ENCODE measurements at places on chromosomes 1 and 21.

DNA sequence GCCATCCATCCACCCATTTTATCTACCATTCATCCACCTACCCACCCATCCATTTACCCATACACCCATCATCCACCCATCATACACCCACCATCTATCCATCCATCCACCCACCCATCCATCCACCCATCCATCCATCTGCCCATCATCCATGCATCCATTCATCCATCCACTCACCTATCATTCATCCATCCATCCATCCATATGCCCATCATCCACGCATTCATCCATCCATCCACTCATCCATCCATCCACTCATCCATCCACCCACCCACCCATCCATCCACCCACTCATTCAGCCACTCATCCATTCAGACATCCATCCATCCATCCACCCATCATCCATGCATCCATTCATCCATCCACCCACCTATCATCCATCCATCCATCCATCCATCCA, 31.9 kb upstream of the UTS2 start:
- DNase-seq = no peak

GRCh38 chr1:217135569-217135915, 412.3 kb upstream of the ESRRG start:
- DNase-seq = no peak

- no peak for DNase-seq
These were observed 16.6 kb downstream of the PSEN2 start for GRCh38 chr1:226887006-226887405.

DNA sequence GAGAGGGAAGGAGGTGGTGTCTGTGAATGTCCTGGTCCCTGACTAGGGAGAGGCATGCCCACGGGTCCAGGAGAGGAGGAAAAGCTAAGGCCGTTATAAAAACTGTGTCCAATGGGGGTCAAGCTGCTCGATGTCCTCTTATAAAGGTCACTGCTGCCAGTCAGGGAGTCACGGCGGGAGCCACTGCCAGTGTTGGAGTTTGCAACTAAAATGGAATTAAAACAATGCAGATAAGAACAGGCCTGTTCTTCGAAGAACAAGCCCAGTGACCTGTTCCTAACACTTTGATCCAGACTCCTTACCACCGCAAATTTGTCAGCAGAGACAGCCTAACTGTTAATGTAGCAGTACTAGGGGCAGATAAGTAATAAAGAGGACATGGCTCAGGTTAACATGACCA, 56.1 kb upstream of the SDC3 start:
- no peak for DNase-seq

- DNase-seq = no peak
These were observed 384.0 kb downstream of the LTN1 start for GRCh38 chr21:28608646-28609045.

- DNase-seq = no peak
These were observed 34.0 kb upstream of the SSX2IP start for GRCh38 chr1:84724128-84724860.

DNA sequence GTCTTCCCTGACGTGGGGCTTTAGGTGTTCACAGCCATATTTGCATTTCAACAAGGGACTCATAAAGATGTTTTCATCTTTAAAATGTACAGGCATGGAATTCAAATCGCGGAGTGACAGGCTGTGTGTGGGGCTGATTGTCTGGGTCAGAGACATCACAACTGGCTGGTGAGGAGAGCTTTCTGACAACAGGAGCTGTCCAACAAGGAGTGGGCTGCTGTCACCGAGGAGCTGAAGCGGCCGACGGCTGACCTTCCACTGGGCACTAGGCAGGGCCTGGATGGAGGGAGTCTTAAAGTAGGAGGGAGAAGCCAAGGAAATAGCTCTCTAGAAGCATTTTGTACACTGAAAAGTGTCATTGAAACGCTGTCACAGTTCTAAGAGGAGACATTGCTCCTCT, 30.5 kb upstream of the SCMH1 start:
- no peak for DNase-seq

DNA sequence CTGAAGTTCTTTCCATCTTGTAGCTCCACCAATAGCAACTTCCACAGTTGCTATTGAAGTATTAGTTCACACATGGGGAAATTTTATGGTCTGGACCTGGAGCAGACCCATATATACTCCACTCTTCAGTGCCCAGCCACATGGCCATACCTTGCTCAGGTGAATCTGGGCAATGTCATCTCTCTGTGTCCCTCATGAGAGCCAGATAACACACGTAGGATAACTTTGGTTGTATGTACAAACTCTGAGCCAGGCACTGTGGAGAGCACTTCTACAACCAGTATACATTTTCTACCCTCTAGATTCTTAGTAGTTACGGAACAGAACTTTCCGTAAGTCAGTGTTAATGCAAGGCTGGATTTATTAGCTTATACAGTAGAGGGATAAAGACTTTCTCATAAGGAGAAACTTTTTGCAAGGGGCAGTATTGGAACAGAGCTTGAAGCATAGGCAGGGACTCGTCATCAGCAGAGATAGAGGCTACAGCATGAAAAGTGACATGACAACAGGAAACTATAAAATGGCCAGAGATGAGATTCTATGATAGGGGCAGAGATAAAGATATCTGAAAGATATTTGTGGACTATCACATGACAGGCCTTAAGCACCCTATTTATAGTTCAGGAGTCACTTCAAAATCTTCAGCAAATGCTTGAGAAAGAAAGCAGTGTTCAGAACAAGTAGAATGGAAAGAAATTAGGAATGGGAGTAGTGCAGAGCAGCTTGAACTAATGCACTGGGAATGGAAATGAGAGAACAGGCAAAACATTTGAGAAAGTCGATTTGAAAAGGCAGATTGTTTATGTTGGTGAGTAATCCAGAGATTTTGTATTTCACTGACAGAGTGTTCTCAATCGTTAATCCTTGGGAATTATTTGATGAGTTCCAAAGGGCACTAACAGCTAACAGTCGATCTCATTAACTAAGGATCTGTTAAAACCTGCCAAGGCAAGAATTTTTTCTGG, 481.8 kb downstream of the USP25 start:
- DNase-seq = no peak

GRCh38 chr1:191851799-191852595, 306.3 kb upstream of the RGS18 start:
- DNase-seq = no peak

DNA sequence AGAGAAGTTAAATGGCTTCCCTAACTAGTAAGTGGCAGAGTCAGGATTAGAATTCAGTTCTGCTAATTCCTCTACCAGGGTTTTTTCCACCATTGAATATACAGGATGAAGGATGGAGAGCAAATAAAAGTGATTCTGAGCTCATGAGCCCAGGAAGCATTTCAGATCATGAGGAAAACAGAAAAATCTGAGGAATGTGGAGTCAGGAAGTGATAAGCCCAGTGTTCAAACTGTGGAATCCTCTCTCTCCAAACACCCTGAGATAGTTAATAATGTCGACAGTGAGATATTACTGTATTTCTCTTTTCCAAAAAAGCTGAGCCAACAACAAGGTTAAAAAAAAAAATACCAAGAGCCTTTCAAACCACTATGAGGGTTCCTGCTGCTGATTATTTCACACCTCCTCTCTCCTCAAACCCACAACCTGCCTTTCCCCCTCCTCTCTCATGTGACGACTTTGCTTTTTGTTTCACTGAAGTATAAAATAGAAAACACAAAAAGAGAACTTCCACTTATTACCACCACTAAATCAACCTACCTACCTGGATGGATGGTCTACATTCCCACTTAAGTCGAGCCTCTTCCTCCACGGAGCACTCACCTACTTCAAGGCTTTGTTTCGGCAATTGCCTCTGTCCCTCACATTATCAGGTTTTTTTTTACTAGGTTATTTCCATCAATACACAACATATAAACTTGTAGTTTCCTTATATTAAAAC, 8.9 kb downstream of the SLAMF1 start:
- no peak for DNase-seq

DNA sequence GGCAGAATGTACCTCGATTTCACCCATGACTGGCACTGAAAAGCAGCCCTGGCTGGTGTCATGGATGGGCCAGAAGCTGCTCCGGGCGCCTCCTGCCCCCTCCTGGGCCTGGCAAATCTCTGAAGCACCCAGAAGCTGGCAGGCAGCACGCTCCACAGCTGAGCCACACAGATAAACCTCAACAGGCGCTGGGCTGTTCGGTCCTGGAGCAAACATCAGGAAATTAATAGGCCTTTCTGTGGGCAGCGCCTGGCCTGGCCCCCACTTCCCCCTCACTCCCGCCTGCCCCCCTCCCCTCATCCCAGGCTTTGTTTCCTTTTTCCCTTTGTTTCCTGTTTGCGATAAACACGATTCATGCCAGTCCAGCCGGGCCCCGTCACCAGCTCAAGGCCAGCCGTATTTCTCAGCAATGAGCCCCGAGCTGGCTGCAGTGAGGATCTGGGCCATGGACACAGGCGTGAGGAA, 20.1 kb upstream of the DISP3 start:
- no peak for DNase-seq

- DNase-seq = no peak
These were observed 91.1 kb downstream of the SSBP3 start for GRCh38 chr1:54315099-54315498.

GRCh38 chr21:35028451-35028978, 20.6 kb downstream of the RUNX1 start:
- DNase-seq = no peak

DNA sequence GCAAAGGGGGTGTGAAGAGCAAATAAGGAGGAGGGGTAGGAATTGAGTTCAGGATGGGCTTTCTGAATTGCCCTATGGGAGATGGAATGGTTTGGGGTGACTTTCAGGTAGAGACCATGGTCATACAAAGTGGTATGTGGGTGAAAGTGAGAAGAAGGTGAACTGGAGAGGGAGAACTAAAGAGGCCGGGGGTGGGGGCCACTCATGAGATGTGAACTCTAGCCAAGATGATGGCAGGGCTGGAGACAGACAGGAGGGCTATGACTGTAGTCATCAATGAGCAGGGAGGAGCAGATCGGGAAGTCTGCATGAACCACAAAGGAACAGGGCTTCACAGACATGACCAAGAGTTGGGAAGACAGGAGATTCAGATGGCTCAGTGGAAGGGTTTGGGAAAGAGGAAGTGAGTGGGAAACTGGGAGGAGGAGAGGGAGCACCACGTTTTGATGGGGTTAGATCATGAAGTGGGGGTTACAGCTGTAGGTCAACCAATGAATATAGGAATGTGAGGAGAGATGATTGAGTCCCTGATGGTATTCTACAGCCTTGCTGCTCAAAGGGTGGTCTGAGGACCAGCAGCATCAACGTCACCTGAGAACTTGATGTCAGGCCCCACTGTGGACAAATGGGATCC, 20.7 kb upstream of the LRRC8D start:
- DNase-seq = no peak

DNA sequence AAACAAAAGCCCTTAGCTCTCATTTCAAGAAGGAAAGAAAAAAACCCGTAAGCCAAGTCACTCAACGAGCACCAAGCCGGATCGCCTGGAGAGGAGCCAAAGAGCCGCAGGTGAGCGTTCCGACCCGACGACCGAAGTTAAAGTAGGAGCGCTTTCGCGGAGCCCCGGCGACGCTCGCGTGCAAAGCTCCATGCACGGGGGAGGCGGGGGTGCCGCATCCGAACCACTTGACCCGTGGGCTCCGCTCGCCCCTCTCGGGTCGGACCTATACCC, 382 bp downstream of the GPBP1L1 start:
- peak; percentile 85 for DNase-seq

DNA sequence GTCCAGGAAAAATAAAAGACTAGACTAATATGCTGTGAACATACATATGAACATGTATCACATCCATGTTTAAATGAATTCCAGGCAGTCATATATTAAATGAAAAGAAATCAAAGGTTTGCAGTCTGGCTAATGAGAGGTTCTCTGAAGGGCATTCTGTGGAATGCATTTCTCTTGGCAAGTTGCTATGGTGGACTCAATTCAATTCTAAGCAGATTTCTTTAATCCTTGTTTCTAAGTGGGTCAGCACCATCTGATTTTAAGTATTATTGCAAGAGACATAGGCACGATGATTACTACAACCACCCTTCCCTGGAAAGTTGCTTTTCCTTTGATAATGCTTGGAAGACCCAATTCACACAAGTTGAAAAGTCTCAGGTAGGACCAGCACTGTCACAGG, 23.9 kb upstream of the ABCA4 start:
- DNase-seq = no peak

DNA sequence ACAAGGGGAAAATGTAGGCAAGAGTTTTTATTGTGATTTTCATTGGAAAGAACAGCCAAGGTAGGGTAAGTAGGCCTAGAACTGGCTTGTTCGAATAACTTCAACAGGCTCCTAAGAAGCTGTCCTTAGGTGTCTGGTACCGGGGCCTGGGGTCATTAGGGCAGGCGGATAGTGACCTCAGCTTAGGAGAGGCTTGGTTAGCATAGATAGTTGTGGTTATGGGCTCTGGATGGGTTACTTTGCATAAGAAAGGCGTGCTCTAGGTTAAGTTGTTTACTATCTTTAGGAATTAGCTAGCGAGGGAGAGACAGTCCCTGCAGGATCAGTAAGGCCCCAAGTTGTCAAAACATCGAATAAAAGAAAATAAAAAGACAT, 20.7 kb upstream of the HPCAL4 start:
- DNase-seq = no peak

- DNase-seq = no peak
These were observed 10.1 kb upstream of the C1orf159 start for GRCh38 chr1:1125945-1126344.

- no peak for DNase-seq
These were observed 55.8 kb downstream of the COL18A1 start for GRCh38 chr21:45460611-45461368.

DNA sequence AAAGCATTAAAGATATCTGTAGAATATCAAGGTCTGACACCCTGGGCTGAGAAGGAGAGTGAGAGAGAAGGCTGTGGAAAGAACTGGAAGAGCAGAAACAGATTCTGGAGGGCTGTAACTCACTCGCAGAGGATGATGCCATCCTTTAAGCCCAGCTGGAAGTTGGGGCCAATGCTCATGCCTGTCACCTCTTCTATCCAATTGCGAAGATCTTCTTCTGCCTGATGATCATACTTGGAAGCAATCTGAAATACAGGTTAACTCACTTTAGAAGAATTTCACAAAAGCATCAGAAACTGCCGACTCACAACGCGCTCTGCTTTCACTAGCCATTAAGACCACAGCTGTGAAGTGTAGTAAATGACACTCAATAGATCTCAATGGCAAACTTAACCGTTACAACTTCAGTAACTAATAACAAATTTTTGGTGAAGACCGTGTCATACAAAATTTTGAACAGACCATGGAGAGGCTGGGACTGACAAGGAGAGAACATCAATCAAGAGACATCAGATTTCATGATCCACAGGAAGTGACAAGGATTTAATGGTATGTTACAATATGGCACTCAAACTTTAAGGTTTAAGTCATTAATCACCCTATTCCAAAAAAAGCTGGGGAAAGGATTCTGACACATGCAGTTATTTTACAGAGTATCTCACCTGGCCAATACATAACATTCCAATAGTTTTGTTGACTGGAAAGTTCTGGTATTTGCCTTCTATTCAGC, 23.5 kb downstream of the CNN3 start:
- no peak for DNase-seq

- no peak for DNase-seq
These were observed 114.9 kb downstream of the VPS13D start for GRCh38 chr1:12344596-12345349.
